ENCODE measurements at places on chromosomes 6 and 20.

DNA sequence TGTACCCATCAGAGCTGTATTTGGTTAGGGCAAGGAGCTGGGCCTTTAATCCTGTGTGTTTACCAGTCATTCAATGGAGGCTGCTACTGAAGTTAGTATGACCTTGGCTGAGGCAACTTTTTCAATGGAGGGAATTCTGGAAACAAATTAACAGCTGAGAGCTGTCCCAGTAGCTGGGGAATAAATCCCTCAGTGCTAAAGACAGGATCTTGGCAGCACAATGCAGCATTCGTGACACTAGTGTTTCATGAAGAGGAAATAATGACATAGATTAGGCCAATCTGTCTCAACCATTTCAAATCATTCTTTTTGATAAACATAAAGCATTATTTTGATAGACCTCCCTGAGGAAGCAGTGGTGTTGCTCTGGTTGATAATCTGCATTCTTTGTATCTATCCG lies 42.9 kb downstream of the GRM1 start:
- DNase-seq = no peak
- H3K27ac ChIP-seq = no peak overlapping the region
- no peak overlapping the region for H3K4me3 ChIP-seq
- H3K4me1 ChIP-seq = no peaks in the 10 kb centered on the region

GRCh38 chr6:159953091-159953601 lies 15.7 kb upstream of the IGF2R start:
- no peaks in the 10 kb centered on the region for H3K36me3 ChIP-seq
- no peaks in the 10 kb centered on the region for H3K4me1 ChIP-seq
- DNase-seq = no peak
- no peaks in the 10 kb centered on the region for H3K27me3 ChIP-seq
- no peak overlapping the region for H3K4me3 ChIP-seq

DNA sequence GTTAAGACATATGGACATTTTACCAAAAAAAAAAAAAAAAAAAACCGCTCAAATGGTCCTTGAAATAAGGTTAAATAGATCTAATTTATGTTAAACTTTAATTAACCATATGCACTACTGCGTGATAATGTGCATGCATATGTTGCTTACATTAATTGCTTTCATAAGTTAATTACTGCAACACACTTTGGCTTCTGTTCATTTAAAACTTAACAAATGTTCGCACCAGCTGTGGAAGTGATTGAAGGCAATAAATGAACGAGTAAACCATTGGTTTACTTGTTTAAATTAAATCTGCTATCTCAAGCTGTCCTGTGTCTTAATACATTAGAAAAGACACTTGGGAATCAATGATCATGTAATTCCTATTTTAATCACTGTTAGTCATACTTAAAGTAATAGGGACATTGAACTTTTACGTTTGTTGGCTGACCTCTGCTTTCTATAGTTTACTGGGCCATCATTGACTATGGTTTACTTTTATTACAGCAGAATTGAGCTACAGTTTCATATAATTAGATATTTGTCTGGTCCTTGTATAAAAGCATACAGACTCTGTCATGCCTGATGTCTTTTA lies 294.7 kb downstream of the KHDC1L start:
- no peaks in the 10 kb centered on the region for H3K36me3 ChIP-seq
- no peak overlapping the region for H3K27ac ChIP-seq
- no peak for DNase-seq
- H3K4me1 ChIP-seq = no peaks in the 10 kb centered on the region
- H3K27me3 ChIP-seq = no peaks in the 10 kb centered on the region

GRCh38 chr6:53455678-53456077 lies 89.2 kb downstream of the GCLC start:
- H3K27ac ChIP-seq = no peak overlapping the region
- no peaks in the 10 kb centered on the region for H3K27me3 ChIP-seq
- no peak for DNase-seq
- no peak overlapping the region for H3K4me3 ChIP-seq
- no peaks in the 10 kb centered on the region for H3K36me3 ChIP-seq
- no peaks in the 10 kb centered on the region for H3K4me1 ChIP-seq

GRCh38 chr6:3913077-3913957 lies 64.1 kb downstream of the FAM50B start:
- DNase-seq = no peak
- H3K36me3 ChIP-seq = no peaks in the 10 kb centered on the region
- no peak overlapping the region for H3K4me3 ChIP-seq
- H3K27me3 ChIP-seq = no peaks in the 10 kb centered on the region

GRCh38 chr6:139871803-139872510 lies 497.5 kb upstream of the CITED2 start:
- H3K36me3 ChIP-seq = no peaks in the 10 kb centered on the region
- H3K4me3 ChIP-seq = no peak overlapping the region
- H3K4me1 ChIP-seq = no peaks in the 10 kb centered on the region
- no peak for DNase-seq
- no peaks in the 10 kb centered on the region for H3K27me3 ChIP-seq

DNA sequence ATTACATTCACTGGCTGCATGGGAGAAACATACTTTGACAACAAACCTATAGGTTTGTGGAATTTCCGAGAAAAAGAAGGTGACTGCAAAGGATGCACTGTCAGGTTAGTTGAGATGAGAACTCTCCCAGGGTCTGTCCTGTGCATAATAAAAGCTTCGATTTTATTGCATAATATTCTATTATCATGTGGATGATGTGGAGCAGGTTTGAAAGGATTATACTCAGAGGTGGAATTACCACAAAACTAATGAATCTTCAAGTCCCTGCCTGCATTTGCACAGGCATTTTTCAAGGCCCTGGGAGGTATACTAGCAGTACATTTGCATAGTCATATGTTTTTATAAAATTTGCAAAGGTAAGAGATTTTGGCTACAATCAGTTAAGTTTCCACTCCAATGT lies 249.8 kb downstream of the ARHGAP18 start:
- no peak for DNase-seq
- H3K36me3 ChIP-seq = no peaks in the 10 kb centered on the region
- H3K4me3 ChIP-seq = no peak overlapping the region
- no peaks in the 10 kb centered on the region for H3K4me1 ChIP-seq
- no peak overlapping the region for H3K27ac ChIP-seq

DNA sequence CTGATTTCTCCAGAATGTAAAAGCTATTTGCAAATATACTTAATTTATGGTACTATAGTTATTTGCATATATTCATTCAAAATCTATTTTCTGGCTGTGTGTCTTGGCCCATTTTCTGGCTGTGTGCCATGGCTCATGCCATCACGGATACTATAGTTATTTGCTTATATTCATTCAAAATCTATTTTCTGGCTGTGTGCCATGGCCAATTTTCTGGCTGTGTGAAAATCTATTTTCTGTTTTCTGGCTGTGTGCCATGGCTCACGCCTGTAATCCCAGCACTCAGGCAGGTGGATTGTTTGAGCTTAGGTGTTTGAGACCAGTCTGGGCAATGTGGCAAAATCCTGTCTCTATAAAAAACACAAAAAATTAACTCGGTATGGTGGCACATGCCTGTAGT lies 28.9 kb upstream of the RIPK1 start:
- no peak for DNase-seq
- H3K4me3 ChIP-seq = no peak overlapping the region
- no peaks in the 10 kb centered on the region for H3K27me3 ChIP-seq
- H3K36me3 ChIP-seq = no peaks in the 10 kb centered on the region
- H3K4me1 ChIP-seq = no peaks in the 10 kb centered on the region

GRCh38 chr6:80872199-80872950 lies 765.9 kb downstream of the BCKDHB start:
- DNase-seq = no peak
- no peak overlapping the region for H3K4me3 ChIP-seq
- no peaks in the 10 kb centered on the region for H3K4me1 ChIP-seq
- H3K27ac ChIP-seq = no peak overlapping the region
- H3K27me3 ChIP-seq = no peaks in the 10 kb centered on the region

DNA sequence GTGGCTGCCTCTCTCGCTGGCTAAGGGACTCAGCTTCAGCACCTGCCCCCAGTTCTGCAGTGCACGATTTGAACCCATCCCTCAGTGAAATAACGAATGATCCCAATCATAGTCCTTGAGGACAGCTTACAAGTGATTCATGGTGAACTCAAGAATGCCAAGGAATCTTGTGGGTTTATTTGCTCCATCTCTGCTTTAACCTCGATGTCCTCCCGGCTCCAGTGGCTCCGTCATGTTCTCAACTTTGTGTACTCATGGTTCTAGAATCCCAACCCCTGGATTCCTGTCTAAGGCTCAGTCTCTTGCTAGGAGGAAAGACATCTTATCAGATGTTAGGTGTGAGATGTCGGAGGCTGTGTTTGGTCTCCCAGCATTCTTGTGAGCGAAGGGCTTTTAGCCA lies 29.0 kb upstream of the GTSF1L start:
- no peak overlapping the region for H3K4me3 ChIP-seq
- no peaks in the 10 kb centered on the region for H3K27me3 ChIP-seq
- H3K36me3 ChIP-seq = no peaks in the 10 kb centered on the region
- no peak for DNase-seq
- H3K4me1 ChIP-seq = no peaks in the 10 kb centered on the region
- no peak overlapping the region for H3K27ac ChIP-seq

- no peaks in the 10 kb centered on the region for H3K4me1 ChIP-seq
- H3K27ac ChIP-seq = no peak overlapping the region
- no peaks in the 10 kb centered on the region for H3K27me3 ChIP-seq
- no peaks in the 10 kb centered on the region for H3K36me3 ChIP-seq
Observed at GRCh38 chr6:90708206-90708737, 121.4 kb upstream of the MAP3K7 start.

- no peak overlapping the region for H3K4me3 ChIP-seq
- H3K4me1 ChIP-seq = no peaks in the 10 kb centered on the region
- DNase-seq = no peak
- no peak overlapping the region for H3K27ac ChIP-seq
Observed at GRCh38 chr6:34302929-34303328, 54.1 kb upstream of the SMIM29 start.

GRCh38 chr6:89134723-89135122 lies 11.1 kb upstream of the PM20D2 start:
- no peak overlapping the region for H3K27ac ChIP-seq
- DNase-seq = no peak
- H3K27me3 ChIP-seq = no peaks in the 10 kb centered on the region
- no peak overlapping the region for H3K4me3 ChIP-seq
- no peaks in the 10 kb centered on the region for H3K36me3 ChIP-seq

DNA sequence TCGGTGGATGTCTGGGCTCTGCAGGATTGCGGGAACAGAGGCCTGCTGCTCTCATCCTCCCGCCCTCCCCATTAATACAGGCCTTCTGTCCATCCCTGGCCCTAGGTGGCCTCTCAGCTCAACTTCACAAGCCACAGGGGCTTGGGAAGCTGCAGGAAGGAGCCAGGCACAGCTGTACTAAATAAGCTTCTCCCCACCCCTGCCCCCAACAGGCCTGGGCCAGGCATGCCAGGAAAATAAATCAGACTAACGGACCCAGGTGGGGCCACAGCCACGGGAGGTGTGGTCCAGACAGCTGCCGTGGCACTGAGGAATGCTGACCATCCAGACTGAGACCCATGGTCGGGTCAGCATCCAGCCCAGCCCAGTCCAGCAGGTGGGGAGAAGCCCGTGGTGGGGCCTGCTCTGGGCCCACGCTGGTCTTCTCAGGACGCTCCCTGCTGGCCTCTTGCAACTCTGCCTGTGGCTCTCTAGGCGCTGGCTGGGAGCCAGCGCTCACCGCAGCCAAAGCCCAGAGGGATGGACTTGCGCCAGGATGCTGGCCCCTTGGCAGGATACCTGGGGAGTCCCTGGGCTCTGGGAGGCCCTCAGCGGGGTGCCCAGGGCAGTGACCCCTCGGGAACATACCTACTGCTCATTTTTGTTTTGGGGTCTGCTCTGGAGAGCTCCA lies 8.6 kb upstream of the YTHDF1 start:
- H3K4me1 ChIP-seq = no peaks in the 10 kb centered on the region
- no peaks in the 10 kb centered on the region for H3K27me3 ChIP-seq
- DNase-seq = no peak
- H3K36me3 ChIP-seq = no peaks in the 10 kb centered on the region

DNA sequence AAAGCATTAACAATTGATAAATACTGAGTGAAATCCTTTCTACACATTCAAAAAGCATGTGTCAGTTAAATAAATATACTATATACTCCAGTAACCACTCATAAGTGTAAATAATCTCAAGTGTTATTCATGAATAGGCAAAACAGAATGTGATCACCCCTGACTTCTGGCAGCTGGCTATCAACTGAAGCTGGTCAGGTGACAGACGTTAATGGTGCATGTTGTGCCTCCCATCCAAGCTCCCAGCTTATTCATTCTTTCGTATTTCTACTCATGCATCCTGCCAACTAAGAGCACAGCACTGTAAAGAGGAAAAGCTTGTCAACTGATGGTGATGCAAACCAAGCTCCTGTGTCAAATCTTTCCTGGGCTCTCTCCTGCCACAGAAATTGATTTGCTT lies 7.7 kb downstream of the PSMB1 start:
- no peak overlapping the region for H3K27ac ChIP-seq
- H3K36me3 ChIP-seq = peaks cover 39% of the 10 kb centered on the region
- H3K4me3 ChIP-seq = no peak overlapping the region
- no peaks in the 10 kb centered on the region for H3K27me3 ChIP-seq
- peaks cover 14% of the 10 kb centered on the region for H3K4me1 ChIP-seq
- no peak for DNase-seq

Data from naive thymus-derived CD4-positive, alpha-beta T cell (primary cell).